ENCODE measurements at places on chromosomes 6 and 20. TPM values are rescaled to one million over a fixed set of nuclear protein-coding genes. Genes with fewer than 3 reads are reported as not detected.

CDK19 gene
- polyA plus RNA-seq, result 31.3 TPM

ABHD16B gene
- not detected for polyA plus RNA-seq

PDE10A gene
- 21.2 TPM for polyA plus RNA-seq

OXT gene
- polyA plus RNA-seq, result not detected

ATF6B gene
- 83.9 TPM for polyA plus RNA-seq

SPTLC3 gene
- polyA plus RNA-seq, result 24.7 TPM

TSHZ2 gene
- 11.8 TPM for polyA plus RNA-seq

HFE gene
- polyA plus RNA-seq, result 9.1 TPM

TREML2 gene
- polyA plus RNA-seq, result 0.12 TPM

ZNF133 gene
- 29.4 TPM for polyA plus RNA-seq

DIDO1 gene
- polyA plus RNA-seq, result 60.9 TPM

SCRT2 gene
- polyA plus RNA-seq, result not detected

PSORS1C2 gene
- not detected for polyA plus RNA-seq

SS18L1 gene
- polyA plus RNA-seq, result 15.6 TPM

COL12A1 gene
- polyA plus RNA-seq, result 109 TPM

OVOL2 gene
- polyA plus RNA-seq, result 1.7 TPM

C20orf202 gene
- polyA plus RNA-seq, result 0.27 TPM

TAAR8 gene
- polyA plus RNA-seq, result not detected

PTGIS gene
- polyA plus RNA-seq, result 30.9 TPM

LATS1 gene
- 30.5 TPM for polyA plus RNA-seq

GPX5 gene
- not detected for polyA plus RNA-seq

SRMS gene
- polyA plus RNA-seq, result not detected

TXLNB gene
- 2.3 TPM for polyA plus RNA-seq

GPLD1 gene
- polyA plus RNA-seq, result 4.4 TPM

COL21A1 gene
- polyA plus RNA-seq, result 220 TPM

Measured in left renal pelvis (tissue), 4 donors.